ENCODE measurements at places on chromosomes 2 and 18.

DNA sequence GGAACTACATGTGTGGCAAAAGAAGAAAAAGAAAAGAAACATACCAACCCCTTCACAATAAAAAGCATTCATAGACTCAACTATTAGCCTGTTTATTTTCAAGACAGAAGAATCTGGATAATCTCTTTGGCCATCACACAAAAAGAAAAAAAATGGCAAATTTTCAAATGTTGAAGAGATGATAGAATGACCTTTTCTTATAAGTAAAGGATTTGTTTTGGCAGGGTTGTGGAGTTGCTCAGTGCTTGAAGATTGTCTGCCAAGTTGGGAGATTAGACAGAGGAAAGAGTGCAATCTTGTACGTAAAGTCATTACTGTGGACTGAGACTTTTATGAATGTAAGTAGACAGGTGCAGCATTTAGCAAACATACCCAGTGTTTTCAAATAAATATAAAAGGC, 18.5 kb upstream of the FAM171B start:
- DNase-seq = no peak

DNA sequence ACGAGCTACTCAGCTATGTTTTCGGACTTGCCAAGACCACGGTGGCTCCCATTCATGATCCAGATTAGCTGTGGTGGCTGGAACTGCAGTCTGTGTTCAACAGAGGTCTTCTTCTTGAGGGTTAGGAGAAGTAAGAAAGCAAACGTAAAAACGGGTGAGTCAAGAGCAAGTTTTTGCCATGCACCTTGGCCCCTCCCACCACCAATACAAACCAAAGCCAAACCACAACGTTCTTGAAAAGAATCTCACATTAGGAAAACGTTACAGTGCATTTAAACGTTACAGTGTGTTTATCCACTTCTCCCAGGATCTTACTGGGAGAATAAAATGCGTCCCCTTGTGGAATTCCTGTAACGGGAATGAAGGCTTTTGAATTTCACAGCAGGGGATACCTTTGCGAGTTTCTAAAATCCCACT, 725 bp downstream of the FBXO48 start:
- no peak for DNase-seq

DNA sequence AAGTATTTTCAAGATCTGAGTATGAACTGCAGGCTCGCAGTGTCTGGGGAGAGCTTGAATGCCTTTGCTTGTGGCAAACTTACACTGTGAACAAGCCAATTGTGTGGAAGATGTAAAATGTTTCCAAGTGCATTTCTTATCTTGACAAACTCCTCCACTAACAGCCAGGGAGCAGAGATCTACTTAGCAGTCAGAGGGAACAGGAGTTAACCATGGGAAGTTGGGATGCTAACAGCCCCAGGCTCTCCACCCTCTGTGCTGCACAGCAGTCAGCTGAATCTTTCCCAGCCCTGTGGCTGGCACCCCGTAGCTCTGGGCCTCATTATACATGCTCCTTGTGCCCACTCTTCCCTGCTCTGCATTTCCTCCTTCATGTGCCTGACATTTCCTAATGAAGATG, 450.2 kb downstream of the TSN start:
- DNase-seq = no peak

DNA sequence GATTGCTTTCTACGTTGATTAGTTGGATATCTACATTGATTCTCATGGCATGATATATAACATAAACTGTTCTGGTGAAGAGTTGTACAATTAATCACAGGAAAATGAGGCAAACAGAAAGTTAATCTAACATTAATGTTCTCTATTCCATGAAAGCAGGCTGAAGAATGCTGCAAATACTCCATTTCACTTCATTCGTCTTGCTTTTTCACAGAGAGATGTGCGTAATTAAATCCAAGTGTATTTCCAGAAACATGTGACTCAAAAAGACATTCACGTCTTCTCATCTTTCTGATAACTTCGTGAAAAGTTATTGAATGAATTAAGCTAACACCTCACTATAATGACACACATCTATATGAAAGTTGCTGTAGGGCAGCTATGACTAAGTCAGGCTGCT, 1471.5 kb downstream of the DPP10 start:
- DNase-seq = no peak

GRCh38 chr18:3664563-3665178, 214.7 kb downstream of the TGIF1 start:
- DNase-seq = no peak

DNA sequence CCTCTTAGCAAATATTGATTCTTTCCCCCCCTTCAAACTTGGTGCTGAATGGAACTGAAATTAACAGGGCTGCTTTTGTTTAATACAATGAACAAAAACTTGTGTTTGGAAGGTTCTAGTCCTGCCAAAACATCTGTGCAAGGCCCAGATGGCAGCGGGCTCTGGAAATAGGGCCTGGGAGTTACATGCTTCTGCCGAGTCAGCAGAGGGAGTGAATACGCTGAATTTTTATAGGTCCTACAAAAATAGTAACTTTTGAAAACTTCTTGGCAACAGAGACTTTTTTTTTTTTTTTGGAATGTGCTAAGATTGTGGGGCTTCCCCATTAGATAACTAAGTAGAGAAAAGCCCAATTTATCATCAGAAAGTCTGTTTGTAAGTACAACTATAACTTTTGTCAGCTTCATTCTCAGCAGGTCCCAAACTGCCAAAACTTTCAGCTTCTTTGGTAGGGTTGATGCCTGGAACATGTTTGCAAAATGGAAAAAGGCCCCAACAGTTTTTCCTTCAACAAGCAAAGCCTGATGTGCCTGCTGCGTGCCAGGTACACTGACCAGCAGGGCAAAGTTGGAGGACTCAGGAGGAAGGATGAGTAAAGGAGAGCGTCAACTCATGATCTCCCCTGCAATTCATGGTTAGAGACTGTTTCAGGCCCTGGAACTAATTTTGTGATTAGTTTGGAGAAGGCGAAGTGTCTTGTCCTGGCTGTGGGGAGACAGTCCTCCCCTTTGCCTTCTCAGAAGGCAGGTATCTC, 45.1 kb upstream of the HDAC4 start:
- DNase-seq = peak; percentile 82

- no peak for DNase-seq
Observed at GRCh38 chr2:221610255-221610654, 38.2 kb upstream of the EPHA4 start.

DNA sequence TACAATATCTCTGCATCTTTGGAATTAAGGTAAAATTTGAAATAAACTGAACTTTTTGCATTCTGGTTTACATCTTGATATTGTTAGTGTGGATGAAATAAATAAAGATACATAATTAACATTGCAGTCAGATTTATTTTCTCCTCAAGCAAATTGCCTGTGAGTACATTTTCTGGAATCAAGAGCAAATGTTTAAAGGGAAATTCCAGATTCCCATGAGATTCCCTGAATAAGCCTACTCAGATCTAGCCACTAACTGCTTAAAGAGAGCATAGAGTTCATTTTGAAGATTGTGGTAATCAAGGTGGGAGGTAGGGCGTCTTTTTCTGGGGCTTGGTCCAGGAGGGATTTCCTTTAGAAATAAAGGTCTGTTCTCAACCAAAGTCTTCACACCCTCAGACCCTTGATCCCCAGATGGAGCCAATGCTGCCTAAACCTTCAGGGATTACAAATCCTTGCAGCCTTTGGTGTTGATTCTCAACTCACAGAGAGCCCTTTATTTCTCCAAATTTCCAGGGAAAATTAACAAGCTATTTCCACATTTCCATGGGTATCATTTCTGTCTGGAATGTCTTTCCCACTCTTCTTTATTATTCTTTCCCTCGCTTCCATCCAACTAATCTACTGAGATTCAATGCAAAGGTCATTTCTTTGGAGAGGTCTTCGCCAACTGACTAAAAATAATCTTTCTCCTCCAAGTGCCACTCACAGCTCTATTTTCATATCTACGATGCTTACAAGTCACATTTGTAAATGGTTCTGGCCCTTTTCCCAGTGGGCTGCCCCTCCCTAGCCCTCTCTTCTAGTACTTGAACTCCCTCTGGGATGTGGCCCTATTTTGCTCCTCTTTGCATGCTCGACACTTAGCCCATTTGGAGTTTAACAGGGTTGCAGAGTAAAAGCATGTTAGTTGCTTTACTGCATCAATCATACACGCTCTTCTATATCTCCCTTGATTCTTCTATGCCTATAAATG, 79.8 kb upstream of the SPATS2L start:
- DNase-seq = no peak

DNA sequence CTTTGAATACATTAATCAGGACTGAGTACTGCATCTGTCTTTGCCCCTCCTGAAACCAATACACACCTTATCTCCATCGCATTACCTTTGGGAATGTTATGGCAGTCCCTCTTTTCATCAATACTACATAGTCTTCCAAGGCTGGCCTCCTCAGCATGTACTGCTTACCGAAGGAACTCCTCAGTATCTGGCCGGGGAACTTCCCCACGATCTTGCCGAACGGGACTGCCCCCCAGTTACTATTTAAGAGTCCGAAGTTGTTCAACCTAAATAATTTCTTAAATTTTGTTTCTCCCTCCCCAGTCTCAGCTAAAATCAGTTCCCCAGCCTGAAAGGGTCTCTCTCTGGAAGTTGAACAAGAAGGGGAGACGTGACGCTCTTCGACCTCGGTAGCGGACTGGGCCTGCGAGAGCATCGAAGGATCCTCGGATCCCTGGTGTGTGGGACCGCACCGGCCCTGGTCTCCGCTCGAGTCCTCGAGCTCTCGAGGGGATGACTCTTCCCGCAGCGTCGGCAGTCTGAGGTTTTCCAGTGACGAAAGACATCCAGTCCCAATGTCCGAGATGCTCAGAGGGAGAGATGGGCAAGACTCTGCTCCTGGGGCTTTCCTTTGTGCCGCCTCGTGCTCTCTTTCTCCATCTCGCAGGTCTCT, 489 bp downstream of the TRMT61B start:
- no peak for DNase-seq

DNA sequence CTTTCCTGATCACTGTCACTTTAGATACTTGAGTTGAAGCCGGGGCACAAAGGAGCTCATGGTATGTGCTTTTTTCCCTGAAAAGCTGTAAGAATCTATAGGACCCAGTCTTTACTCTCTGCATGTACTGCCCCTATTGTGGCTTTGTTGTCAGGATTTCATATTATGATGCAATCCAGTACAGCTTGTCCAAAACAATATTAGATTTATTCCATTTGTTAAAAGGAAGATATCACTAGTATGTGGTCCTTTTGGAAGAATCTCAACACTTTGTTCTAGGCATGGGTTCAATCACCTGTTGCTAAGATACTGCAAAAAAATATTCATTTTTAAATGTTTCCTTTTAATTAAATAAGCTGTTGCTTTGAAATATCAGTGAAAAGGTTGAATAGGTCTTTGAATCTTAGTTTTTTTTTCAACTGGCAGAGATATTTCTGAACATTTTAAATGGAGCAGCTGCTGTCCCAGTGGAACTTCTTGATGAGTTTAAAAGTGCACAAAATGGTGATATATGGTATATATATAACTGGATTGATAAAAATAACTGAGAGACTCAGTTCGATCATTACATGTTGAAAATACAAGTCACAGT, 256.6 kb upstream of the NT5C1B start:
- no peak for DNase-seq

- DNase-seq = no peak
Observed at GRCh38 chr2:3168230-3168891, 209.3 kb downstream of the EIPR1 start.

GRCh38 chr18:39748727-39749126, 2183.1 kb upstream of the CELF4 start:
- DNase-seq = no peak

- no peak for DNase-seq
Observed at GRCh38 chr2:120241684-120242083, 11.0 kb upstream of the RALB start.

- DNase-seq = no peak
Observed at GRCh38 chr18:37282386-37283037, 283.1 kb downstream of the CELF4 start.

DNA sequence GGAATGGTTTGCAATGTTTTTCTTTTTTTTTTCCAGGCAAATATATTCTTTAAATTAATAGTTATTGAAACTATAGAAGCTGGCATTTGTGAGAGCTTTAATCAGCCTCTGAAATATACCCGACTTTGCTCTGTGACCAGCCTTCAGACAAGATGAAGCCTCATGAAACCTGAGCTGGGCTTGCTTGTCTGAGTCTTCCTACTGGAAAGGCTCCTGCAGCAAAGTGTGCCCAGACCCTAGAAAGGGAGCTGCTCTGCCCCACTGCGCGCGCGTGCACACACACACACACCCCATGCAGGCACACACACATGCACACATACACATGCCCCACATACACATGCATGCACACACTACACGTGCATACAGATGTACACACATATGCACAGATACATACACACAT, 203.3 kb upstream of the NT5C1B start:
- no peak for DNase-seq

GRCh38 chr2:2270808-2271415, 60.2 kb downstream of the MYT1L start:
- no peak for DNase-seq

DNA sequence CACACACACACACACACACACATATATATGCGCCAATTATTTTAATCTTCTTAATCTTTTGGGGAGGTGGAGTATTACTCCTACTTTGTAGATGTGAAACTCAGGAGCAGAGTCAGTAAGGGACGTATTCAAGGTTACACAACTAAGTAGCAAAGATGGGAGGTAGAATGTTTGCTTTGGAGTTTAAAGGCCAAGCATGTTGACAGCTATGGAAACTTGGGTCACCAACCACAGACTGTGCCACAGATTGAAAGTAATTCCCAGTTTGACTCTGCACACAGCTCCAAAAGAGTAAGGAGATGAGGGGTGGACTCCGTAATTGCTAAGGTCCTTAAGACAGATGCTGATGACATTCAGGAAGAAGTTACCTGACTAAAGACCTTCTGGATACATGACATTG, 124.8 kb upstream of the ITGB6 start:
- DNase-seq = no peak

DNA sequence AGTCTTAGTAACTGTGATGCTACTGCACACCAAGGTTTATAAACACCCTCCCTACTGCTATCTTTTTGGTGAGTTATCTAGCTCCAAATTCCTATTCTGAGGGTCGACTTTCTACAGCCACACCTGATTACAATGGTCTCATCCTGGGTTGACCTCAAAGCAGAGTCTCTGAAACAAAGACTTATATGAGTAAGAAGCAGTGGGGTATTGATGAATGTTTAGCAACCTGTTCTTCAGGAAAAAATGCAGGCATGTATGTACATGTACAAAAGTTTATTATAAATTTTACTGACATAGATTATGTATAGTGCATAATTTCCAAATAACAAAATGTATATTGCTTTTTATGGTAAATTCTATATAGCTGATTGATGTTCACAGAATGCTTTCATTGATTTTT, 51.6 kb upstream of the FMNL2 start:
- DNase-seq = no peak
